Panc1 (cell line): ENCODE measurements at places on chromosomes 4 and X.

- no peak for DNase-seq
These were observed 87.8 kb downstream of the PPA2 start for GRCh38 chr4:105386012-105386411.

DNA sequence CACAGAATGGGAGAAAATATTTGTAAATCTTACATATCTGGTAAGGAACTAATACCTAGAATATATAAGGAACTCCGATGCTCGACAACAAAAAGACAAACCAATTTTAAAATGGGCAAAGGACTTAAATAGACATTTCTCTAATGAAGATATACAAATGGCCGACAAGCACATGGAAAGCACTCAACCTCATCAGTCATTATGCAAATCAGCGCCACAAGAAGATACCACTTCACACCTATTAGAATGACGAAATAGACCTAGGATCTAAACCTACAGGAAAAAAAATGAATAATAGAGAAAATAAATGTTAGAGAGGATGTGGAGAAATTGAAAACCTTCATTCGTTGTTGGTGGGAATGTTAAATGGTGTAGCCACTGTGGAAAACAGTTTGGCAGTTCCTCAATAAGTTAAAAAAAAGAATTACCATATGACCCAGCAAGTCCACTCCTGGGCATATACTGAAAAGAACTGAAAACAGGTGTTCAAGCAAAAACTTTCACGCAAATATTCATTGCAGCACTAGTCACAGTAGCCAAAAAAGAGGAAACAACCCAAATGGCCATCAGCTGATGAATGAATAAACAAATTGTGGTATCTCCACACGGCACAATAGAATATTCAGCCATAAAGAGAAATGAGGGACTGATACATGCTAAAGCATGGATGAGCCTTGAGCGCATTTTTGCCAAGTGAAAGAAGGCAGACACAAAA is 57.3 kb upstream of the WDR19 start:
- DNase-seq = no peak

DNA sequence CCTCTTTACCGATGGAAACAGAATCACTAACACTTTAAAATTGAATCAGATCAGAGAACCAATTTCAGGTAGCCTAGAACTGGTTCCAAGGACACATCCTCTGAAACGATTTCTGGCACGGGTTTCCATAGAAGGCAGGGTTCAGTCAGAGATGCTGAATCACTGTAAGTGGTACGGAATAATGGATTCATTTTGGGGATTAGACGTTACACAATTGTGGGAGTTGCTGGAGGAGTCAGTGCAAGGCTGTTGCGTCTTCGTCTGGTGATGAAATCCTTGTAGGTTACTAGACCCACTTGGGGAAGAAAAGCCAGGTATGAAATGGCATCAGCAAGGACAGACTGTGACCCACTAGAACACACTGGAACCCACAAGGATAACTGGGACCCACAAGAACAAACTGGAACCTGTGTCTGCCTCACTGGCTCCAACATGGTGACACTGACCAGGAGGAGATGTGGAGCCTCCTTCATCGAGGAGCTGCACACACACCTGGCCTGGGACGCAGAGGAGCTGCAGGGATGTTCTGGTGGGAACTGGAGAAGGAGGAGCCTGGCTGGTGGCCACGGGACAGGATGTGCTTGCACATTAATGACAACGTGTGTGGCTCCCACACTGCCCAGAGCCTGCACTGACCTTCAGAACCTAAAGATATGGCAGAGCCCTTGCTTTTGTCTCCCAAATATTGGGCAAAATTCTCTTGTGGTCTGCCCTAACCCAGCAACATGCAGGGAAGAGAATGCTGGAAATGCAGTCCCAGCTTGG is 105.1 kb downstream of the TRAPPC11 start:
- no peak for DNase-seq

DNA sequence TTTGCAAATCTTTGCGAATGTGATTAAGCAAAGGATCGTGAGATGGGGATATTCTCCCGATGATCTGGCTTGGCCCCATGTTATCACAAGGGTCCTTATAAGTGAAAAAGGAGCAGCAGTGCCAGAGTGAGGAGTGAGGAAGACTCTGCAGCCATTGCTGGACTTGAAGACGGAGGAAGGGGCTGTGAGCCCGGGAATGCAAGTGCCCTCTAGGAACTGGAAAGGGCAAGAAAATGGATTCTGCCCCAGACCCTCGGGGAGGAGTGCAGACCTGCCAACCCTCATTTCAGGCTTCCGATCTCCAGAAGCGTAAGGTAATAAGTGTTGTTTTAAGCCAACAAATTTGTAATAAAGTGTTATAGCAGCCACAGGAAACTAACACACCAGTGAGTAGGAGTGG is 76.3 kb downstream of the EVC start:
- no peak for DNase-seq

- DNase-seq = no peak
These were observed 10.7 kb upstream of the EPGN start for GRCh38 chr4:74297539-74297938.

DNA sequence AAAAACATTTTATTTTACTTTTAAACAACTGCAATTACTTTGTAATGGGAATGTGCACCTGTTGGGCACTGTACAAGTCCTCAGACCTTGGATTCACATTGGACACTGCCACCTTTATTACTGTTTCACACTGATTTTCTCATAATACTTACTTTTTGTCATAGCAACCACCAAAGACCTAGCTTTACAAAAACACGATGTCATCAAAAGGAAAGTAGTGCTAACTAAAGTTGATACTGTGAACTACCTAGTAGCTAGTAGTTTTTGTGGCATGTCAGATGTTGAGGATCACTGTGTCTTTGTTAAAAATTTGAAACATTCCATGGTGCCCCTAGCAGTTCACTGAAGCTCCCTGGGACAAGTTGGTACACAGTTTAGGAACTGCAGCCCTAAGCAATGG is 62.9 kb upstream of the HOPX start:
- no peak for DNase-seq

GRCh38 chrX:55312655-55313054 is 47.9 kb upstream of the PAGE3 start:
- DNase-seq = no peak

DNA sequence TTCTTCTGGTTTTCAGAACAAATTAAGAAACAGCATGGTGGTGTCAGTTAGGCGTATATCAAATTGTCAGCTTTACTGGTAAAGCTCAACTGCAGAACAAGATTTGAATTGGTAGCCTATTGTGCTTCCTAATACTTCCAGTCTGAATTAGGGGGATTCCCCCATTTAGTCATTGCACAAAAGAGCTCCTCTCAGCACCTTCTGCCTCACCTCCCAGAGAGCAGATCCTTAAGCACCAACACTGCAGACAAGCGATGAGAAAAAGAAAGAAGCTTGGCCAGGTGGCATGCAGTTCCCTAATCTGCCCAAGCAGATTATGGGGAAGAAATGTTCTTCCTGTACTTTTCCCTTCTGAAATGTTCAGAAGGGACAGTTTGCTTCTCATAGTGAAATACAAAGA is 9.2 kb downstream of the MAP9 start:
- no peak for DNase-seq
